ENCODE measurements at places on chromosomes 11 and 22. TPM values are rescaled to one million over a fixed set of nuclear protein-coding genes. Genes with fewer than 3 reads are reported as not detected.

DNA sequence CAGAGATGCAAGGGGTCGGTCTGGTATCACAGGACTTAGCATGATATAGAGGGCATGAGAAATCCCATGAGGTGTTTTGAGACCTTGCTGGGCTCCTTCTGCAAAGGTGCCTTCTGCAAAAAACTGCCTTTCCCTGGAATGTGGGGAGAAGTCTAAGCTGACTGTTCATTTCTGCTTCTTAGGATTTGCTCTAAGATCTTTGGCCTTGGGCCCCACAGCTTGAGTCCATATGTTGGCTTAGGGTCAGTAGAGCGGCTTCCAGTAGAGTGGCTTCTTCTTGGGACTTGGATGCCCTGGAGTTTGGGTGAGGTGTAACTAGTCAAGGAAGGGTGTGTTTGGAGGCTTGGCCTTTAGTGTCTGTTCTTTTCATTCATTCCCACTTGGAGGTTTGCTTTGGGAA, 37.0 kb downstream of the AMPD3 start:
- DNase-seq = no peak

- DNase-seq = no peak
Observed at GRCh38 chr11:637593-638521, 788 bp downstream of the DRD4 start.

- DNase-seq = no peak
Observed at GRCh38 chr22:37758694-37759093, 49.0 kb upstream of the GCAT start.

- no peak for DNase-seq
Observed at GRCh38 chr22:20264614-20265452, 3.3 kb downstream of the RTN4R start.

Gene SEC14L6
- total RNA-seq = 0.25 TPM

Gene DRICH1
- not detected for total RNA-seq

DNA sequence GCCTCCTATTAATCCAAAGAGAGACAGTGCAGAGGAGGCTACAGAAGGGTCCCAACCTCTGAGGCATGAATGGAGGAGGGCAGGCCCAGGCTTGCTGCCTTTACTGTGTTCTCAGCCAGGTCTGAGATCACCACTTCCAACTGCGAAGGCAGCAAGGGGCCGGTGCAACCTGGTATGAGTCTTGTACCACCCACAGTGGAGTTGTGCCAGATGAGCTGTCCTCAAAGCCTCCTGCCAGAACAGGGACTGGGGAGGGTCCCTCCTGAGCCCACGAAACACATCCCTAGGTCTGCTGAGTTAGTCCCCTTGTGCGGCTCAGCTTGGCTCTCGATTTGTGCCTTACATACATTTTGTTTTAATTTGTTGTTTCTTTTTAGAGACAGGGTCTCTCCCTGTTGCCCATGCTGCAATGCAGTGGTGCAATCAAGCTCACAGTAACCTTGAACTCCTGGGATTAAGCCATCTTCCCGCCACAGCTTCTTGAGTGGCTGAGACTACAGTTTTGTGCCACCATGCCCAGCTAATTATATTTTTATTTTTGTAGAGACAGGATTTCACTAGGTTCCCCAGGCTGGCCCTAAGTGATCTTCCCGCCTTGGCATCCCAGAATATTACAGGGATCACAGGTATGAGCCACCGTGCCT, 9.3 kb downstream of the MIF start:
- no peak for DNase-seq

- DNase-seq = peak; percentile 53
Observed at GRCh38 chr22:37267135-37267587, 15.1 kb upstream of the CYTH4 start.

Measured in heart right ventricle (tissue), 16 donors.